ENCODE measurements at places on chromosomes 6 and 20. TPM values are rescaled to one million over a fixed set of nuclear protein-coding genes. Genes with fewer than 3 reads are reported as not detected.

CDK19 gene
- 8.9 TPM for total RNA-seq

STMN3 gene
- 73.0 TPM for total RNA-seq

BNIP5 gene
- not detected for total RNA-seq

LY6G6F gene
- total RNA-seq = not detected

NKAPL gene
- total RNA-seq = not detected

CCN5 gene
- 39.7 TPM for total RNA-seq

APMAP gene
- 132 TPM for total RNA-seq

DBNDD2 gene
- total RNA-seq = 21.5 TPM

- peak; percentile 78 for DNase-seq
These were observed at the start of gene POPDC3 for GRCh38 chr6:105179244-105180065. POPDC3 (minus strand) TSS chr6:105180014; CDS start chr6:105161909, 18,105 bp downstream.

DNA sequence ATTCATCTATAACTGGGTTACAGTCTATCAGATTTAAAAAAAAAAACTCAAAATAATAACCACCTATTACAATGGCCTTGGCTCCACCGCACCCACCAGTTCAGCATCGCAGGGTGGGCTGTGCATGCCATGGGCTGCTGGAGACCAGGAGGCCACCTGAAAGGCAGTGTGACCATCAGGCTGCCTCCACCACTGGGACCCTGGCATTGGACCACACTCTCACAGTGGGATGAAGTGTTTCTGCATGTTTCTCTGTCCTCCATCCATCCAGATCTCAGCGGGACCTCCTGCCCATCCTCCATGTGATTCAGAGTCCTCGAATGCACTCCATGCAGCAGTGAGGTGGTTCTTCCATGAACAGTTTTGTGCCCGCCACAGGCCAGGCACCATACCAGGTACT lies 206.1 kb upstream of the CST7 start:
- no peak for DNase-seq

- DNase-seq = peak; percentile 57
These were observed 6.6 kb upstream of the BTNL2 start for GRCh38 chr6:32413427-32414047.

- DNase-seq = peak; percentile 99
These were observed 13.9 kb upstream of the TNFRSF6B start for GRCh38 chr20:63682384-63683139.

- DNase-seq = no peak
These were observed 170.2 kb upstream of the MLN start for GRCh38 chr6:33974030-33974429.

DNA sequence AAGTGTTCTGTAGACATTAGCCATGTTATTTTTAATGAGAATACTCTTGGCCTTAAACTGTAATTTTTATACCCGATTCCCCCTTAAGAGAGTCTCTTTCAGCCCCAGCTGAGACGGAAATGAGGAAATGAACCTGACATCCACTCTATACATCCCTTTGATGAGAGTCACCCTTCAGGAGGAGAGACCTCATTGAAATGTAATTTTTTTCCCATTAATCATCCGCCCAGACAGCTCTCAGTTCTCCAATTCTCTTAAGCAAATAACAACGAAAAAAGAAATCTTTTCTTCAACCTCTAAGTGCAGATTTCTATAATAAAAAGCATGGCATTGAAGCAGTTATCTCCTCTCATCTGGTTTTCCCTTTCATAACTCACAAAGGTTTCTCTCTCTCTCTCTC lies 243.8 kb upstream of the PMEPA1 start:
- DNase-seq = no peak

GRCh38 chr20:37219751-37220668 lies 40.7 kb upstream of the MROH8 start:
- no peak for DNase-seq

DNA sequence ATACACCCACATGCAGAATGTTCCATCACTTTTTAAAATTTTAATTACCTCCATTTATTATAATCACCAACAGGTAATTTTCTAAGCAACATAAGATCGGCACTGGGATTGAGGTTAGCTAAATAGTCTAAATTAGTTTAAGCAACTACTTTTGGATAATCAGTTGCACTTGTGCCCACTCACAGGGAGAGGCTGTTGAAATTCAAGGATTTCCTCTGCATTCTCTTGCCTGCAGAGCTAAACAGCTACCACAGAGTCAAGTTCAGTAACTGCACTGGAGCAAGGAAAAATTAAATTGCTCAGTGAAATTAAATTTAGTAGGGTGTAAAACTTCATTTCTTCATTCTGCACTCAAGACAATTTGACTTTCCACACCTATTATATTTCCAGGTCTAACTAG lies 120.7 kb upstream of the CCDC28A start:
- no peak for DNase-seq

DNA sequence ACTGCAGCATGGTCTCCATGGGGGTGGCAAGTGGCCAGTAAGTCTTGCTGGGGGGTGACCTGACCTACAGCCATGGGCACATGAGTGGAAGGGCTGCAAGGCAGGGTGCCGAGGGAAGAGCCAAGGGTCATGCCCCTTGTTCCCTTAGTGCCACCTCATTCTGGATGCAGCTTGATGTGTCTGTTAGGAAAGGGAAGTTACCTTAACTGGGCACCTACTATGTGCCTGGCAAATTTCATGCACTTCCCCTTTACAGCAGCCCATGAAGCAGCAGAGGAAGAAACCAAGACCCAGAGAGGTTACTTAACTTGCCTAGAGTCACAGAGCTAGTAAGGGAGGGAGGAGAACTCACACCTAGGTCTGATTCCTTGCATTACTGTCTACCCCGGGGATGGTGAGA lies 174.0 kb downstream of the MRPL14 start:
- DNase-seq = no peak

DNA sequence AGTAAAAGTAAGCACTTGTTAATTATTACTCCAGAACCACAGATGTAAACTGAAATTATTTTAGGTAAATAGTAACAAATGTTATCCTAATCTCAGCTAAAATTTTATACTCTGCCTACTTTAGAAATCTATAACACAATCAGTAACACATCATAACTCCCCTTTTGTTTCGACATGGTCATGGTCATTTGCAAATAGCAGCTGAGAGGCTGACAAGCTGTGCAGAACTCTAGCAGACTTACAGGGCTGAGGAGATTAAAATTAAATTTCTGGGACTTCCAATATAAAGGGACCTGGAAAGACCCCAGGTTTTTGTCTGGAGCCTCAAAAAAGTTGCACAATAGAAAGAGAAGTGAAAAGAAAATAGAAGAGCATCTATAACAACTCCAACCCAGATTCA lies 88.8 kb downstream of the PRL start:
- no peak for DNase-seq

- no peak for DNase-seq
These were observed 3.4 kb downstream of the THEMIS start for GRCh38 chr6:127897484-127897883.

GRCh38 chr6:125598422-125598821 lies 151.0 kb upstream of the HEY2 start:
- DNase-seq = peak; percentile 70

DNA sequence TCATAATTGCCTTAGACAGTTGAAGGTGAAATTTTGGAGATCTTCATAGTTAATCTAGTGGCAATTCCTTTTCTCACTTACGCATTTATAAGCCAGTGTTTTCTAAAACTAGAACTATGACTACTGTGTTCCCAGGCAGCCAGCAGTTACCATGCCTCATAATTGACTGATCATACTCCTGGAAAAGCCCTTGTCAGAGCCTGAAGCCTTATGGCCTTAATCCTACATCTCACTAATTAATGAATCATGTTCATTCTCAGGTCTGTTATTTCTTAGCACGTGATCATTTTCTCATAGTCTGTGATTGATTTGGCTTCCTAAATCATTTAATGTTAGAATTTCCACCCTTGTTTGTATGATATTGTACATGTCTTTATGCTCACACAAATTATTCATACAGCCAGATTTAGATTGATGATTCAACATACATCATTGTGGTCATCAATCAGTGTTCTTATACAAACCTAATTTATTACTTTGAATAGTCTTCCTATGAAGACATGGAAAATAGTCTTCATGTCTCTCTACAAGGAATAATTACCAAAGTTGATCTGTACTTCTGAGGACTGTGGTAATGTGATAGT lies 132.6 kb upstream of the ASCC3 start:
- no peak for DNase-seq

DNA sequence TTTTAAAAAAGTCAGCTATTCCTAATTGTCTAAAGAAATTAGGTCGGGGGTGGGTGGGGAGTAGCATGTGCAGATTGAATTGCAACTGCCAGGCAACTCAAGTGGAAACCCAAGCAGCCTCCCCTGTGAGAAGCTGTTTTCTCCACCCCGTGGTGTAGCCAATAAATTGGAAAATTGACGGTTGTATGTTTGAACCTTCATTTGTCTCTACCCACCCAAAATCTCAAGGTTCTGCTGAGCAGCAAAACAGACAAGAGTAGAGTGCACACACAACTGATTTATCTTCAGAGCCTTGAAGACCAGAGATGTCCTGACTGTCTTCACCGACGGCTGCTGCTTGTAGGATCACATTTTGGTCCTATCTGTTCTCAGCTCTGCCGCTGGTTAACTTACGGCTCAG lies 88.5 kb downstream of the DTD1 start:
- DNase-seq = no peak

DNA sequence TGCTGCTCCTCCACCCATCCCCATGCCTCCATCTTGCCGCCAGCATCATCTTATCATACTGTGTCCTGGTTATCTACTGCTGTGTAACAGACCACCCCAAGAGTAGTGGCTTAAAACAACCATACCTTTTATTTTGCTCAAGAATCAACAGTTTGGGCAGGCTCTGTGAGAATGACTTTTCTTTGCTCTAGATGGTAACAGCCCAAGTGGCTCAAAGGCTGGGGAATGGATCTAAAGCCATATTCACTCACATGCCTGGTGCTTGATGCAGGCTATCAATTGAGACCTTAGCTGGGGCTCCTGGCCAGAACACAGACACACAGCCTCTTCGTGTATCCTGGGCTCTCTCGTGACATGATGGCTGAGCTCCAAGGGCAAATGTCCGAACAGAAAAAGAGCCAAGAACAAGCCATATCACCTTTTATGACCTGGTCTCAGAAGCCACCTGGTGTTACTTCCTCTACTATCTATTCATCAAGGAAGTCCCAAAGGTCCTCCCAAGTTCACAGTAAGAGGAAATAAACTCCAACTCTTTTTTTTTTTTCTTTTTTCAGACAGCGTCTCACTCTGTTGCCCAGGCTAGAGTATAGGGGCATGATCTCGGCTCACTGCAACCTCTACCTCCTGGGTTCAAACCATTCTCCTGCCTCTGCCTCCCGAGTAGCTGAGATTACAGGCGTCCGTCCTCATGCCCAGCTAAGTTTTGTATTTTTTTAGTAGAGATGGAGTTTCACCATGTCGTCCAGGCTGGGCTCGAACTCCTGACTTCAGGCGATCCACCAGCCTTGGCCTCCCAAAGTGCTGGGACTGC lies 159.3 kb upstream of the JARID2 start:
- no peak for DNase-seq
